ENCODE measurements at places on chromosomes 1 and 21.

DNA sequence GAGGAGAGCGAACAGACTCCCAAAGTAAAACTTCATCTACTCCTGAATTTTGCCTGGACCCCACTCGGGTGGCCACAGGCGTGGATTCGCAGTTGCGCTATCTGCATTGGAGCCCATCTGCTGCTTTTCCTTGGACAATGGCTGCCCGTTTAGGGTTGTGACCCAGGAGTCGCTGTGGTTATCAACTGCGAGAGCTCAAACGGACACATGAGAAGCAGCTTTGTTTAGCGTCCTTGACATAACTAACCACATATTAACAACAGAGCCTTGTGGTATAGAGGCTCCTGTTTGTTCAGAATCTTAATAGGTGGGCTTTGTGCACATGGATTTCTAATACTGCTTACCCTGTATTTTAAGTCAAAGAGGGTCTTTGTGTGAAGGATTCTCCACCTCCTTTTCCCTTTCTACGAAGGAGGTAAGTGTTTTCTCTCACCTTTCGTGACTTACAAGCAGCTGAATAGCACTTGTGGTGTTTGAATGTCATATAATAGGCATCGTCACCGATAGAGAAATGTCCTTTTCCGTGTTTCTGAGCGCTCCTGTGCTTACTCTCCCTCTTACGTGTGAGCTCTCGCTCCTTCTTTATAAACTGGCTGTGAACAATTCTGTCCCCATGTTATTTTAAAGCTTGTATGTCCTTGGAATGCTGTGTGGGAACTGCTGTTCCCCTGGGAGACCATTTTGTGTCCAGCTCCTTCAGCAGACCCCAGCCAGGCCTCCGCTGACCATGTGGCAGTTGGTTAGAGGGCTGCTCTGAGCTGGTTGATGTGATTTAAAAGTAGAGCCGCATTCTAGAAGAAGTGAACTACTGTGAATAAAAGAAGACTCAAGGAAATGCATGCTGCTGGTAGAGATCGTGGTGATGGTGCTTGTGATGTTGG is 441.4 kb downstream of the RPS6KC1 start:
- no peak for DNase-seq

GRCh38 chr1:1274299-1274930 is 761 bp upstream of the UBE2J2 start:
- DNase-seq: no peak

GRCh38 chr1:107964336-107965109 is 457 bp downstream of the VAV3 start:
- peak; percentile 51 for DNase-seq

- DNase-seq: no peak
These were observed 48.6 kb upstream of the GPR52 start for GRCh38 chr1:174399211-174399610.

- DNase-seq: no peak
These were observed 200.5 kb upstream of the C1orf105 start for GRCh38 chr1:172219966-172220365.

DNA sequence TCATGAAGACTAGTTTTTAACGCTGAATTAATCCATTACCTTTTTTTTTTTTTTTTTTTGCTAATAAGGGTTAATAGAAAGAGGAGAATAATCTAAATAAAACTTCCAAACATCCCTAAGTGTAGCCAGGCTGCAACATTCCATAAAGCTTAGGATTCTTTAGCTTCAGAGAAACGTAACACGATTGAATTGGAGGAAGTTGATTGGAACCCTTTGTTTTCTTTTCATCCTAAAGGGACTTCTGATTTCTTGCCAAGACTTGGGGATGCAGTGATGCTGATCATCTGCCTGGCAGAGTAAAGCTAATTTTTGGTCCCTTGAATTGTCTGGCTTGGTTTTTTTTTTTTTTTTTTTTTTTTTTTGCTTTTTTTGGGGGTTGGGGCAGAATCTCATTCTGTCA is 142.9 kb downstream of the VPS13D start:
- no peak for DNase-seq

DNA sequence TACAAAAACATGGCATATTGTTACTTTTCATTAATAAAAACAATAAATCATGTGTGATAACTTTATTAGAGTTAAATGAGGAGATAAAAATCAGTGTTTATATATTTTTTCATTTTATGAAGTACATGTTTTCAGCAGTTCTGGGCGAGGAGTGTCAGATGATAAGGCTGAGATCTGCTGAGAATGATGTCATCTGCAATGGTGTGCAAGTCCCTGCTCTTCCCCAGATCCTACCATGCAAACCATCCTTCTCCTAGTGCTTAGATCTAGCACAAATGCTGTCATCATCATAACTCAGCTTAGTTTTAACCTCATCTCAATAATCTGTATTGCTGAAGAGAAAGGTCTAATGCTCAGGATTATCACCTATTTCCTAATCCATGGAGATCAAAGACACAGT is 214.4 kb upstream of the DAB1 start:
- no peak for DNase-seq

GRCh38 chr1:83606416-83606955 is 392.4 kb downstream of the TTLL7 start:
- no peak for DNase-seq

GRCh38 chr1:209621286-209621685 is 30.9 kb downstream of the LAMB3 start:
- DNase-seq: no peak

GRCh38 chr1:26959722-26960624 is at the start of gene KDF1:
Gene KDF1, minus strand, starts transcription at chr1:26960468. Its CDS starts 8,088 bp downstream, at chr1:26952380.
- DNase-seq: peak; percentile 74

DNA sequence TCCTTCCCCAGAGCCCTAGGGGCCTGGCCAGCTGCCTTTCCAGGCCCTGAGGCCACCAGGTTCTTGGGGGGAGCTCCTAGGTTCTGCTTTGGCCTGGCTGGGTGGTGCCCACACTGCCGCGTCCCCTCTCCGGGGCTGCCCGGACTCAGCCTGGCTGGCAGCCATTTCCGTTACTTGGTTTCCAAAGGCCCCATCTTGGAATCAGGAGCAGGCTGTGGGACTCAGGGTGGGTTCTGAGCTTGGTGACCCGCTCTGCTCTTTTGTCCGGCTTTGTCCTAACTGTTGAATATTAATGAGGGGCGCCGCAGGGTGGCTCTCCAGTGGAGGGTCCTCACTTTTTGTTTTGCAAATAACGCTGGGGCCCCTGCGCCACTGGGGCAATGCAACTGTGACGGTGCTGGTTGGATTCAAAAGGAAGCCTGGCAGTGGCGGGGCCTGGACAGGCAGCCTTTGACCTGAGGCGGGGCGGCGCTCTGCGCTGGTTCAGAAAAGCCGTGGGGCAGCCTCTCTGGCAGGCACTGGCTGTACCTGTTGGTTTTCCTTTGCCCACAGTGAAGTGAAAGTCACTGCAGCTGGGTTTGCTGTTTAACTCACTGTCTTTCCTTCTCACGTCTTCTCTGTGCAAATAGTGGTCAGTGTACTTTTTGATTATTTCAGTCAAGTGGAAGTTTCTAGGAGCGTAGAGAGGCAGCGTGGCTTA is 20.2 kb downstream of the SKI start:
- no peak for DNase-seq

GRCh38 chr1:234597894-234598293 is 12.1 kb downstream of the IRF2BP2 start:
- peak; percentile 72 for DNase-seq

GRCh38 chr21:38864964-38865363 is 59.2 kb downstream of the ETS2 start:
- no peak for DNase-seq

DNA sequence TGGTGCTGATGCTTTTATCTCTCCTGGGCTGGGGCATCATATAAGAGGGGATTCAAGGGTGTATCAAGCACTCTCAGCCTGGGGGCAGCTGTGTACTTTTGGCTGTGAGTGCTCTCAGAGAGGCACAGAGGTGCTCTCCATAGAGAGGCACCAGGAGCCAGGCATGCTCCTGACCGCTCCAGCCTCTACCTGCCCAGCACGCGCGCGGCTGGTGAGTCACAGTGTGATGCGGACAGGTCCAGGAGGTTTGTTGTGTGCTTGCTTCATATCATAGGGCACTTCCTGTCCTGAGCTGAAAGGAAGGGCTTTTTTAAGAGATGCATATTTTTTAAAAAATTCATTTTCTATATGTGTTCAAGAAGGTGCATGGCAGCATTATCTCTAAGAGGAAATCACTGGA is 93.6 kb upstream of the BCAR3 start:
- DNase-seq: no peak

GRCh38 chr1:230020451-230020850 is 46.6 kb upstream of the GALNT2 start:
- DNase-seq: no peak

DNA sequence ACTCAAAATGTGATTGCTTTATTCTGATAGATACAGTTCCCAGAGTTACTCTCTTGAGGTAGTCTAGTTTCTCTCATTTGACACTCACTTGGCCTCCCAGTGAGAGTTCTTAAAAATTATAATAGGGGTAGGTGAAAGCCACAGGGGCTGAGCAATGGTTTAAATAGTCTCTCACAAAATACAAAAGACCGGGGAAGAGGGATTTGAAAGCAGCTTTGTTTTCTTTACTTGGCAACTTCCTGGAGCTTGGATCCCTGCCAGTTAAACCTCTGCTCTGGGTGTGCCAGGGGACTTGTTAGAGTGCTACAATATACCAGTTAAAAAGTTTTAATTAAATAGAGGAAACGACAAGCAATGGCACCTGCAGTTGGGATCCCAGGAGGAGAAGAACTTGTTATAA is 31.7 kb downstream of the OR13G1 start:
- DNase-seq: no peak

DNA sequence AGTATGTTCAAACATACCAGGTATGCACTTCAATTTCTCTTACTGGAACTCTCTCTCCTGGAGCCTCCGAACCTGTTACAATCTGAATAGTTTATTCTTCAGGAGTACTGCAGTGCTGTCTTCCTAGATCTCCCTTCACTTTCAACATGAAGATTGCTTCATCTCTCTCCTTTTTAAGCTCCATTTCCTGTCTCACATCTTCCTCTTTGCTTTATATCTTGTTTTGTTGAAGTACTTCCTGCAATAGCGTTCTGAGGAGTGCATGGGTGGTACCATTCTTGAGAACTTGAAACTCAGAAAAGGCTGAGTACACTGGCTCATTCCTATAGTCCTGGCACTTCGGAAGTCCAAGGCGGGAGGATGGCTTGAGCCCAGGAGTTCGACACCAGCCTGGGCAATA is 15.7 kb upstream of the C1orf146 start:
- DNase-seq: no peak

DNA sequence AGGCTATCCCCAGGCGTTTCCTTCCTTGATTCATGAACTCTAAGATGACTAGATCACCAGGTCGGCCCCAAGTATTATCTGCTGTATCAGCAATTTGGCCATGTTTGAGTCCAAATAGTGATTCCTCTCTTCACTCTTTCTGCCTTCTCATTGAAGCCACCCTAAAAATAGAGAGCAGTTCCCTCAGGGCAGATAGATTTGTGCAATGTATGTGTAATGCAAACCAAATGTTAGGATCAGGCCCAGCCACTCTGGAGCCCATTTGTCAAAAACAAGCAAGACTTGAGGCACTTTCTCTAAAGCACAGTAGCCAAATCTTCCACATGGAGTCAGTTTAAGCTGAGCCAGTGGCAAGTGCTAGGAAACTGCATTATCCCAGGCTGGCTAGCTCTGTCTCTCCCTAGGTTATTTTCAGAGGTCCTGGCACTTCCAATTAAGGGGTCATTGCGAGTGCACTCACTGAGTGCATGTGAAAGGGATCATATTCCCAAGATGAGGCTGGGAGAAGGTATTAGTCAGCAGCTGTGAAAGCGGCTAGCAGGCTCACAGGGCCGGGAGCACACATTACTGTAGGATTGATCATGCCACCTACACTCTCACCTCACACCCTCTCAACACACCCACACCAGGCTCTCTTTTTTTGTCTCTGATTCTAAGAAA is 97.9 kb upstream of the RAB3GAP2 start:
- DNase-seq: no peak

DNA sequence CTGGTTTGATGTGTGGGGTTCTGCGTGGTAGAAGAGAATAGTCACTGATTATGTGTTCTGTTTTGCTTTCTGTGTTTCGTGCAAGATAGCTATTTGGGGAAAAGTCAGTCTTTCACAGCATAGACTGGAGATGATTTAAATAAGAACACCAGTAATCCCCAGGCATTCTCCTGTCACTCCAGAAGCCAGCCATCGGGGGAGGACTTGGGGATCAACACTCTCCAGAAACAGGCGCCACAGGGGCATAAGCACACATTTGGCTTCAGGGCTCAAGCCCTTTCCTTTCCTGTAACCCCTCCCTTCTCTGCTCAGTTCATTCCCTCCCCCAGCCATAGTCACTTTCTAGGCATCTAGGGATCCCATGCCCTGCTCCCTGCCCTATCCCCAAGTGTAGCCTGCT is 97.3 kb upstream of the BEND5 start:
- no peak for DNase-seq

DNA sequence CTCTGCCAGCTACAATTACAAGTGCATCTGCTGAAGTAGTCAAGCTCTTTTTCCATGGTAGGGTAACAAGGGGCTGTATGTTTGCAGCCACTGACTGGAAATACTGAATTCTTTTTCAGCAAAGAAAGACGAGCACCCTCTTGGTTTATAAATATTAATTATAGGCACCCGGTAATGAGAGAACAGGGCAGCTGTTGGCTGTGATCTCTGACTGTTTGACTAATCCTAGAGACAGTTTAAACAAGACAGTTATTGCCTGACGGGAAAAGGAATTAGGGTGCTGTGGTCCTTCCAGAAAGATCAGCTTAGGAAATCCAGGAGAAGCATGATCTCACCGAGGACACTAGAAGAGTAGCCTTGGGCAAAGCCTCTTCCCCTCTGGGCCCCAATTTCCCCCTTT is 183.7 kb upstream of the ZC3H12A start:
- DNase-seq: no peak
